ENCODE measurements at places on chromosomes 3 and 15.

- DNase-seq: peak; percentile 48
These were observed 15.9 kb upstream of the OCA2 start for GRCh38 chr15:28114721-28115622.

GRCh38 chr15:81013396-81013929 is 12.7 kb downstream of the TLNRD1 start:
- no peak for DNase-seq

GRCh38 chr3:195860456-195860855 is 47.9 kb downstream of the TNK2 start:
- DNase-seq: no peak

DNA sequence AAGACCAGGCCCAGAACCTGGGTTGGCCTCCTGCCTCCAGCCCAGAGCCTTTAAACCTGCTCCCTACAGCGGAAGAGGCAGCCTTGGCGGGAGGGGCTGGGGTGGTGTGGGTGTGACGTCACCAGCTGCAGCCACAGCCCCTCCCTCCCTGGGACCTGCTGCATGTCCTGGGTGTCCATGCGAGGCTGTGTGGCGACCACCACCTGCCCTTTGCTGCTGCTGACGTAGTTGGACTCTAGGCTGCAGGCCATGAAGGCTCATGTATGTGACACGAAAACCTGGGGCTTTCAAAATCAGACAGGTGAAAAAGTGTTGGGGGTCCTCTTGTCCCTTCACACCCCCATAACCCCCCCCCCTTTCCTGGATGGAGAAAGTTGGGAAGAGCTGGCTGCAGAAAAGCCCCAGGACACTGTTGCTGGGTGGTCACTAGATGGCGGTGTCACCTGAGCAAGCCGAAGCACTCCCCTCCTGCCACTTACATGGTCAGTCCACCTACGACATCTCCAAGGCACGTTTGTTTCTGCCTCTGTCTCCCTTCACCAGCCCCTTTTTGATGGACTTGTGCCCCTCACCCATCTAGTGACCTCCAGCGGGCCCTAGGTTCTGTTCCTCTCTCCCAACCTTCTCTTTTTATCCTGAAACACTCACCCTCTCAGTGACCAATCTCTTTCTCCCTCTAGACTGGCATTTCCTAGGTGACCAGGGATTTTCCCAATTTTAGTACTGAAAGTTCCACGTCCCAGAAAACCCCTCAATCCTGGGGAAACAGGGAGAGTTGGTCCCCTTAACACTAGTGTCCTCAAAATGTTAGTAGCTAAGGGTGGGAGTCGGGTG is 35.2 kb downstream of the SLC6A20 start:
- DNase-seq: peak; percentile 76

GRCh38 chr3:45477041-45477725 is 88.8 kb downstream of the LARS2 start:
- no peak for DNase-seq

Measured in islet precursor cell (in vitro differentiated cells).